Fibroblast of lung (primary cell): ENCODE measurements at places on chromosomes 16 and 17. TPM values are rescaled to one million over a fixed set of nuclear protein-coding genes. Genes with fewer than 3 reads are reported as not detected.

DNA sequence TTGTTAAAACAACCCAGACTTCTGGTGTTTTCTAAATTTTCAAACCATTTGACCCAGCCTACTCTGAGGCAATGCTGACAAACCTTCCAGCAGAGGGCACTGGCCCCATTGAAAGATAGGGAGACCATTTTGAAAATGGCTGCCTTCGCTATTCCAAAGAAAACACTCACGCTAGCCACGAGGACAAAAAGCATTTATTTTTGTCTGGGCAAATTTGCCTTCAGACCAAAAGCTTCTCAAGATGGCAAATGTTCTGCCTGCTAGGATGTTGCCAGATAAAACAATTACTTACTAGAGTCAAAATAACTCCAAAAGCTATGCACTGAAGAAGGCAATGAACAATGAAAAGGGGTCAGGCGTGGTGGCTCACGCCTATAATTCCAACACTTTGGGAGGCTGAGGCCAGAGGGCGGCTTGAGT lies 296.7 kb upstream of the IRX5 start:
- no peaks in the 10 kb centered on the region for H3K4me1 ChIP-seq
- no peaks in the 10 kb centered on the region for H3K27me3 ChIP-seq
- H3K27ac ChIP-seq: no peak overlapping the region
- H3K36me3 ChIP-seq: no peaks in the 10 kb centered on the region
- DNase-seq: no peak

DNA sequence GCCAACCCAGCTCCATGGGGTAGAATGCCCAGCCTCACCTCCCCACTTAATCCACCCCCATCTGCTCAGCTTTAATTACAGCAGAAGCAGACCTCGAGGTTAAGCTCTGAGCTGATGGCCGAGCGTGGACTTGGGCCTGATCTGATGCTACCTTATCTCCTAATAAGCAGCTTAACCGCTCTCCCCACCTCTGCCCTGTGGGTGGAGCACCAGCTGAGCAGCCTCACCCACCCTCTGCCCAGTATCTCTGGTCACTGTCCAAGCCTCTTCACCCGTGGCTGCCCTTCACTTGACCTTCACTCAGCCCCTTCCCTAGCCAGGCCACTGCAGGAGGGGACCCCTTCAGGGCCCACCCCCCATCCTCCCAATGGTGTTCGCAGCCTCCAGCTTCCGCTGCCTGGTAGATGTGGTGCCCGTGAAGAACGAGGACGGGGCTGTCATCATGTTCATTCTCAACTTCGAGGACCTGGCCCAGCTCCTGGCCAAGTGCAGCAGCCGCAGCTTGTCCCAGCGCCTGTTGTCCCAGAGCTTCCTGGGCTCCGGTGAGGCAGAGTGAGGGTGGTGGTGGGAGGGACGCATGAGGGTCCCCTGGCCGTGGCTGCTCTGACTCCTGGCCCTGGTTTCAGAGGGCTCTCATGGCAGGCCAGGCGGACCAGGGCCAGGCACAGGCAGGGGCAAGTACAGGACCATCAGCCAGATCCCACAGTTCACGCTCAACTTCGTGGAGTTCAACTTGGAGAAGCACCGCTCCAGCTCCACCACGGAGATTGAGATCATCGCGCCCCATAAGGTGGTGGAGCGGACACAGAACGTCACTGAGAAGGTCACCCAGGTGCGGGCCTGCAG lies 6.8 kb downstream of the KCNH6 start:
- no peaks in the 10 kb centered on the region for H3K36me3 ChIP-seq
- no peaks in the 10 kb centered on the region for H3K4me1 ChIP-seq
- no peak overlapping the region for H3K4me3 ChIP-seq
- H3K27me3 ChIP-seq: peaks cover 5% of the 10 kb centered on the region

- DNase-seq: no peak
- H3K27me3 ChIP-seq: no peaks in the 10 kb centered on the region
- no peak overlapping the region for H3K4me3 ChIP-seq
- no peaks in the 10 kb centered on the region for H3K36me3 ChIP-seq
- H3K4me1 ChIP-seq: peaks cover 6% of the 10 kb centered on the region
- no peak overlapping the region for H3K27ac ChIP-seq
Observed at GRCh38 chr17:69876757-69877156, 198.3 kb upstream of the KCNJ16 start.

DNA sequence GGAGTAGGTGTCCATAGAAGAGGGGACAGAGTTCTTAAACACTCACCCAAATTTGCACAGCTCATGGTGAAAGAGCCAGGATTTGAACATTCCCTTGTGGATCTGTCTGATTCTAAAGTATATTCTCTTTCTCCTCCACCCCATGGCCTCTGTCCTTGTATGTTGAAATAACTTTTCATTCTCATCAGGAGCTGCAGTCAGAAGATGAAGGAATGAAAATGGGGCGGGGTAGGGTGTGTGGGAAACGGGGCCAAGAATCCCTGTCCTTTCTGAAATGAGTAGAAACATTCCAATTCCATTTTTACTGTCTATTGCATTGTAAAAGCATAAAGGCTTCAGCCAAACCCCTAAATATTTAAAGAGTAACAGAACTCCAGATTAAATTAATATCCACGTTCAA lies 42.8 kb downstream of the NOG start:
- H3K36me3 ChIP-seq: no peaks in the 10 kb centered on the region
- no peak overlapping the region for H3K27ac ChIP-seq
- DNase-seq: no peak

DNA sequence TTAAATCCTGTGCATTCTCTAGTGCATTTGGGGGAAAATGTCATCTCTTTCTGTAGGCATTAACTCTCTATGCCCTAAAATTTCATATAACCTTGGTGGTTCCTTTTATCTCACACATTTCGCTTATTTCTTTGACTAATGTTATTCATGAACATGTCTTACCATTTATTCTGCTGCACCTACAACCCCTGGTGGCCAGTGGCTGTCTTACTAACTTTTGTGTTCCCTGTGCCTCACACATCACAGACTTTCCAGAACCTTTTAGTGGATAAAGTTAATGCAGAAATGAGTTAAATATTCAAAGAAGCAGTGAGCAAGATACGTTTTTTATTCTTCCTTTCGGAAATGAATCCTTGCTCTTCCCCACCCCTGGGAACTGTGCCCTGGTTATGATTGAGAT lies 111.9 kb downstream of the CDH13 start:
- peaks cover 2% of the 10 kb centered on the region for H3K4me1 ChIP-seq
- no peak for DNase-seq
- H3K4me3 ChIP-seq: no peak overlapping the region
- H3K27ac ChIP-seq: no peak overlapping the region

SRCIN1 gene
- total RNA-seq: under 0.01 TPM in 1 of 2 replicates, not detected in the other

SSTR5 gene
- total RNA-seq: not detected in 2 replicates
